ENCODE measurements at places on chromosomes 6 and 20. TPM values are rescaled to one million over a fixed set of nuclear protein-coding genes. Genes with fewer than 3 reads are reported as not detected.

DNA sequence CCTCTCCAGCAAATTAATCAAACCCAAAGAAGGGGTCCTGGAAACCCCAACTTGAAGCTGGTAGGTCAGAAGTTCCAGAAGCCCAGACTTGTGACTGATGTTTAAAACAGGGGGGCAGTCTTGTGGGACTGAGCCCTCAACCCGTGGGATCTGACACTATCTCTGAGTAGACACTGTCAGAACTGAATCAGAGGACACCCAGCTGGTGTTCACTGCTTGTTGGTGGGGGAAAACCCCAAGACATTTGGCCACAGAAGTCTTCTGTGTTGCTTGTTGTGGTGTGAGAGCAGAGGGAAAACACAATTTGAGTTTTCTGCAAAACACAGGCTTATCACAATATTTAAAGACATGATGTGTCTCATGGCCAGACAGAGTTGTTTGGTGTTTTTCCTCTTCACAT lies 29.9 kb downstream of the KIF13A start:
- DNase-seq, result no peak

Gene UNC93A
- total RNA-seq, result not detected

DNA sequence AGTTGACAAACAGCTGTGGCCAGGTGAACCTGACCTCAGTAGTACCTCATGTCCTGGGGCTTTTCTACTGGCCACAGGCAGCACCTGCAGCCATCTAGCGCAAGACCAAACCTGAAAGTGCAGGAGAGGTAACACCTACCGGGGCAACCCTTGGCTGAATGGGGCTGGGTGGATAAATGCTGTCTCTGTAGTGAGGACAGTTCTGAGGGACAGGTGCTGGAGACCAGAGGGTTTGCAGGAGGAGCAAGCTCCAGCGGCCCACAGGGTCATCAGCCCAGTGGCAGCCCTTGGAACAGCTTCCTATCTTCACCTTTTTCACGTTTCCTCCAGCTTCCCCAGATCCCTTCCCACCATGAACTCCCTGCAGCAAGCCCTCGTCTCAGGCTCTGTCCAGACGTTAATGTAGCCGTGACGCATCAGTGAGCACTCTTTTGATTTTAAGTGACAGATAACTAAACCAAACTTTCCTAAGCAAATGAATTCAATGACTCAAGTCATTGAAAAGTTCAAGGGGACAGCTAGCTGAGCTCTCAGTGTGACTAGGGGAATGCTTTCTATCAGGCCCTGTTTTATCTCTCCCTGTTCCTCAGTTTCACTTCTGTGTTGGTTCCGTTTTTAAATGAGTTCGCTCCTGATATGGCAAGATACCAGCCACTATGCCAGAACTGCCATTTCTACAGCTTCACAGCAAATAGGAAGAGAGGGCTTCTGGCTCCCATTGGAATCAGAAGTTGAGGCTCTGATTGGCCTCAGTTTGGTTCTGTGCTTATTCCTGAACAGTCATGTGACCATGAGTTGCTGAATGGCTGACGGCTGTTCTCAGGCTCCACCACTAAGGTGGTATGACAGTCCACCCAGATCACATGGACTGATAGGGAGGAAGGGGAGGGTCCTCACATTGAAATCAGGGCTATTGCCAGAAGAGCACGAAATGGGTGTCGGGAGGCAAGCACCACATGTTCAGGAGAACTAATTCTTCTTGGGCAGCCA lies 12.1 kb upstream of the PFDN4 start:
- DNase-seq, result no peak

Gene FRMD1
- total RNA-seq, result not detected

GRCh38 chr20:53395188-53395923 lies 198.3 kb downstream of the ZNF217 start:
- DNase-seq, result no peak

DNA sequence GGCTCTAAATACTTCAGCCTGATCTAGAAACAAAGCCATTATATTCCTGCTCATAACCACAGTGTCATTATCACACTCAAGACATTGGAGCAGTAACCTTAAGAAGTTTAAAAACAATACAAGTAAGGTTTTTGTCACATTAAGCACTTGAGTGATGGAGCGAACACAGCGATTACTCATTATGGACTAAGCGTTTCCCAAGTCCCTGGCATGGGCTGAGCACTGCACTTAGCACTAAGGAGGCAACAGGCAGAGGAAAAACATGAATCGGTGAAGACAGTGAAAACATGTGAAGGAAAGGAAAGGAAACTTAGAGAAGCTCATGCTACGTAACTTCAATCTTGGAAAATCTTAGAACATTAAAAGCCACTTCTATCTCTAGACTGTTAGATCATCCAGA lies 108.7 kb downstream of the SLC24A3 start:
- DNase-seq, result no peak

DNA sequence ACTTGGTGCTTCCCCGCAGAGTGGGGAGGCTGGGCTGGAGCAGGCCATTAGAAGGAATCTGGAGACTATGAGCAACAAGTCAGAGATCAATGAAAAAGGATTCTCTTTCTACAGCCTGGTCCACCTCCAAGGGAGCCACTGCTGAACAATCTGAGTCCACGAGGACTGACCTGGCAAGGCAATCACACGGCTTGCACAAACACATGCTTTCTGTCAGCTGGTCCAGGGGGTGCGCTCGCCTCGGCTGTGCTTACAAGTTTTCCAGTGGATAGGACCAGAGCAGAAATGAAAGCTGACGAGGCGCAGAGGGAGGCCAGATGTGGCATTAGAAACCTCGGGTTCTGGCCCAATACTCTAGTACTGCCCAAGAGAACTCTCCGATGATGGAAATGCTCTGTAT lies 18.1 kb downstream of the KCNK5 start:
- no peak for DNase-seq

GRCh38 chr6:16450285-16450684 lies 211.9 kb downstream of the GMPR start:
- DNase-seq, result no peak

Gene GZF1
- total RNA-seq, result 11.8 TPM

DNA sequence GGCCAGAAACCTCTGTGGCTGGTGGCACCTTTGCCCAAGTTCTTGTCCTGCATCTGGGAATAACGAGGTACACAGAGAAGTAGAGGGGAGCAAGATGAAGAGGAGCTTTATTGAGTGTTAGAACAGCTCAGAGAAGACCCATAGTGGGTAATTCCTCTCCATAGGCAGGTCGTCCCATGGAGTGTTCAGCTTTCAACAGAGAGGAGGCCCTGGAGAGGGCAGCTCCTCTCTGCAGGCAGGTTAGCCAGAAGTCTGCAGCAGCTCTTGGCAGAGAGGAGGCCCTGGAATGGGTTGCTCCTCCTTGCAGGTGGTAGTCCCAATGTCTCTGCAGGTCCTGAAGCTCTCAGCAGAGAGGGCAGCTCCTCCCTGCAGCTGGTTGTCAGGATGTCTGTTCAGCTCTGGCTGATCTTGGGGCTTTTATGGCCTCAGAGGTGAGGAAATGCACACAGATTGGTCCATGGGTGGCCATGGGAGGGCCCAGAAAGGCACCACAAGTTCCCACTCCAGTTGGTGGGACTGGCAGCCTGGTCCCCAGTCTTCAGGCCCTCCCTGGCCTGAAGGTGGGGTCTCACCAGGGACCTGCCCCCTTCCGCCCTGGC lies 89.0 kb downstream of the IPCEF1 start:
- DNase-seq, result no peak

Gene FAM50B
- total RNA-seq, result 18.9 TPM

- DNase-seq, result no peak
Observed at GRCh38 chr20:37968841-37969401, 64.3 kb downstream of the TTI1 start.

Gene CCN6
- not detected for total RNA-seq

Gene PPIL6
- 0.49 TPM for total RNA-seq

Gene TAB2
- 21.4 TPM for total RNA-seq

- DNase-seq, result no peak
Observed at GRCh38 chr6:136226674-136227377, 23.3 kb downstream of the MTFR2 start.

DNA sequence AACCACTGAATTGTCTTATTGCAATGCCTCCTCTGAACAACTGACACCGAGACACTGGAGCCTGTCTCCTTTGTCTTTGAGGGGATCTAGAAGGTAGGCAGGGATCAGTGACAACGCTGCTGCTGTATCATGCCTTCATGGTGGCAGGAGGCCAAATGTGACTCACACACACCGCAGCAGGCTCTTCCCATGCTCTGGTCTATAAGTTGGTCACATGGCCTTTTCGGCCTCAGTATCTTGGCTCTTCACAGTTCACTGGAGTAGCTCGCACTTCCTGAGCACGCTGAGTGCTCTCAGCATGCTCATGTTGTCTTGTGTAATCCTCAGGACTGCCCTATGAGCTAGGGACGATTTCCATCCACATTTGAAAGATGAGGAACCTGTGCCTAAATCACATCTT lies 167.4 kb upstream of the PCSK2 start:
- DNase-seq, result no peak

- DNase-seq, result no peak
Observed at GRCh38 chr6:142279350-142280180, 22.2 kb upstream of the ADGRG6 start.

Gene PGC
- total RNA-seq, result not detected

Gene PSORS1C2
- not detected for total RNA-seq

DNA sequence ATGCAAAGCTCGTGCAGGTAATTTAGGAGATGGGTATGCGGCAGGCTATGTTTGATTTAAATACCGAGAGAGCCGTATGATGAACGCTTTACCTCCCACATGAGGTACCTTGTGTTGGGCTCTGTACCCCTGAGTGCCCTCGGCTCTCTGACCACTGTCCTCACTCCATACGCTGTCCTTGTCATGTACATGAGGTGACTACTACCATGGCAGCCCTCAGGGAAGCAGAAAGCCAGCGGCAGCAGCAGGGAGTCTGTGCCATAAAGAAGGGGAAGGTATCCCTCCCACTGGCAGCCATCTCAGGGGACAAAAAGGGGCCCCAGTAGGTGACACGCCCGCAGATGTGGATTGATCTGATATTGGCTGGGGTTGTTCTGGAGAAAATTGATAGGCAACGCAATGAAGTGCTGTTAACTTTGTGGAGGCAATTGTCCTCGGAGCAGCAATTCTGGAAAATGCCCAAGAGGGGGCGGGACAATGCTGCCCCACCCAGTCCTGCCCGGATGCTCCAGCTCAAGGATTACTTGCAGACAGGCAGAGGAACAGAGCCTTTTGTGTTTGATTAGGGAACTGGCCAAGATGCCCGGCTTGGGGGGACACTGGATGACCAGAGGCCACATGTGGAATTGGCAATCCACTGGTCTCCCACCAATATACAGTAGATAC lies 38.0 kb upstream of the HSF2 start:
- no peak for DNase-seq

GRCh38 chr6:133499662-133500061 lies 258.5 kb downstream of the EYA4 start:
- no peak for DNase-seq

Gene HLA-DQA1
- not detected for total RNA-seq

Gene TTLL9
- 0.04 TPM for total RNA-seq

GRCh38 chr6:113744861-113745260 lies 112.3 kb upstream of the MARCKS start:
- no peak for DNase-seq

GRCh38 chr6:133309579-133309978 lies 68.4 kb downstream of the EYA4 start:
- DNase-seq, result no peak

Gene NKX2-2
- total RNA-seq, result not detected

GRCh38 chr6:142886431-142887170 lies 58.4 kb downstream of the HIVEP2 start:
- peak; percentile 19 for DNase-seq

Gene SLC52A3
- not detected for total RNA-seq

Gene OR2B6
- total RNA-seq, result not detected

DNA sequence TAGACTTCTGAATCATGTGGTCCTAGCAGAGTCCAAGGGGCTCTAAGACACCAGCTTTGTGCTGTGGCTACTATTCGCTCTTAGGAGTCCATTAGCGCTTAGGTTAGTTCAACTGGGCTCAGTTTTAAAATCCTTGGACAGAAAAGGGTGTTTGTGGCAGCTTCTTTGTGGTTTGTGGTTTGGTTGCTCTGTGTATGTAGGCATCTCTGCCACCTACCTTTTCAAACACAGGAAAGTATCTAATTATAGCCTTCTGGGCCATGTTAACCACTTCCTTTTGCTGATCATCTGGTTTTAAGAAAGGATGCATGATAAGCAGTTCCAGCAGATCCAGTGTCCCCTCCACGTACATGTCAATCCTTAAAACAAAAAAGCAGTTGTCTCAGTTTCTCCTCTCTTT lies 10.8 kb downstream of the GSTA4 start:
- DNase-seq, result no peak

Gene CENPB
- 118 TPM for total RNA-seq

Gene CLVS2
- not detected for total RNA-seq

Gene NKAIN2
- not detected for total RNA-seq

Gene TCP11
- 0.18 TPM for total RNA-seq

DNA sequence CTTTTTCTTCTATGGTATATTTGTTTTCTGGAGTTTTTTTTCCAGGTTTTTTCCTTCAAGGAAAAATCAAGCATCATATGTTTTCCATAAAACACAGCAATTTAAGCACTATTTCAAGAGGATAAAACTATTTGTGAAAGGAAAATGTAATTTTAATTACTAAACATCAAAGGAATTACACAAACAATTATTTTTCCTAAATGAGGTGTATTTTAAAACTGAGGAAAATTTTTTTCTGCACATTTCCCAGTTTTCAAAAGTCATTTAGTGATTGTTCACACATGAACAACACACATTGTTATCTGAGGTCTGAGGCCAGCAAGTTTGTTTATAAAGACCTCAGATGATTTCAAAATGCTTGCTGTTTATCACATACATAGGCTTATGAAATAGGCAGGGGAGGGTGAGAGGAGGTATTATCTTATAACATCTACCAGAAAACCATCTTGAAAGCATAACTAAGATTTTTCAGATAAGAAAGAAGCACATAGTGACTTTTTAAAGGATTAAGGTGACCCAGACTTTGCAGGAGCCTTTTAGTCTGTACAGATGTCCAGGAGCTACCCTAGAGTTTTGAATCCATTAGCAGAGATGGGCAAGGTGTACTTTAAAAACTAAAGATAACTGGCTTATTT lies 381.6 kb downstream of the GJA1 start:
- DNase-seq, result no peak

Gene IL17F
- total RNA-seq, result not detected

DNA sequence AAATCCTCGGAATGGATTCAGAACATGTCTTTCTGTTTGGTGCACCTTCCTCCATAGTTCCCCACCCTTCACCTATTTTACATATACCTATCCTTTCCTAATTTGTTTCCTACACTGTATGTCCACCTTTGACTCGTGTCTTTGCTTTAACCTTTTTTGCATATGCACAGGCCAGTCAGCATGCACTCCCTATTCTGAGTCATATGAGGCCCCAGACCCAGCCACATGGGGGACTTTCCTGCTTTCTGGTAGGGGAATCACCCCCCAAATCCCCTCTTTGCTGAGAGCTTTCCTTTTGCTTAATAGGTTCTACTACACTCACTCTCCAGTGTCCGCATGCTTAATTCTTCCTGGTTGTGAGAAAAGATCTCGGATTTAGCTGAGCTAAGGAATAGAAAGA lies 393.8 kb upstream of the IMPG1 start:
- DNase-seq, result no peak

Gene FAM210B
- 51.9 TPM for total RNA-seq

Gene CEP162
- total RNA-seq, result 8.7 TPM

GRCh38 chr6:82680192-82680591 lies 316.6 kb downstream of the TPBG start:
- no peak for DNase-seq

All from pulmonary artery endothelial cell (primary cell).